ENCODE measurements at places on chromosomes 6 and 20. TPM values are rescaled to one million over a fixed set of nuclear protein-coding genes. Genes with fewer than 3 reads are reported as not detected.
A peak's percentile ranks its signal among the peaks of the same experiment; 100 is the strongest.

DNA sequence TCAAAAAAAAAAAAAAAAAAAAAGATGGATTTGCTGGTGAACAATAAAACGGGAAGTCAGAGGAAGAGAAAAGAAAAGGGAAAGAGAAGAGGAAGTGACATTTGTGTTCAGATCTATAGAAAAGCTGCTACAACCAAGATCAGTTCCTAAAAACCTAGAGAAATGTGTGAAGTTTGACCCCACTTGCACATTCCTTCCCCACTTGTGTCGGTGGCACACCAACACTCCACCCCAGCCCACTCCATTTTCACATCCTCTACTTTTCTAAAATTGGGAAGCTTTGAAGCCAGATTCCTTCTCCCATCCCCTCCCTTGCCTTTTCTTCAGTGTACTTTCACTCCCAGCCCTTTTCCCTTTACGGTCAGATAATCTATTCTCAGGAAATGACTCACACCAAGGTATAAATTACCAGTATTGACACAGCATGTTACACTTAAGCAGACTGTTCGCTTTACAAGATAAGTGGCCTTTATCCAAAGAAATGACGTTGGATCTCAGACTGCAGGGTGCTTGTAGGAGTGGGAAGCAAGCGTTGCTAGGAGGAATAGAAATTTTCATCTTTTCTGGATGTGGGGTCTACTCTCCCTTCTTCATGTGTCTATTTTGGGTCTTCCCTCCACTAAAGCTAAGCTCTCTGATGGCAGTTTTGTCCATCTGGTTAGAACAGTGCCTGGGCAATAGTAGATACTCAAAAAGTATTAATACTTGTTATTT lies 92.5 kb upstream of the ADGRF1 start:
- DNase-seq: peak; percentile 96

GRCh38 chr20:32278199-32278643 lies 770 bp downstream of the KIF3B start:
- peak; percentile 17 for DNase-seq

- DNase-seq: peak; percentile 65
These were observed 37.2 kb upstream of the TAF8 start for GRCh38 chr6:42013134-42013516.

DNA sequence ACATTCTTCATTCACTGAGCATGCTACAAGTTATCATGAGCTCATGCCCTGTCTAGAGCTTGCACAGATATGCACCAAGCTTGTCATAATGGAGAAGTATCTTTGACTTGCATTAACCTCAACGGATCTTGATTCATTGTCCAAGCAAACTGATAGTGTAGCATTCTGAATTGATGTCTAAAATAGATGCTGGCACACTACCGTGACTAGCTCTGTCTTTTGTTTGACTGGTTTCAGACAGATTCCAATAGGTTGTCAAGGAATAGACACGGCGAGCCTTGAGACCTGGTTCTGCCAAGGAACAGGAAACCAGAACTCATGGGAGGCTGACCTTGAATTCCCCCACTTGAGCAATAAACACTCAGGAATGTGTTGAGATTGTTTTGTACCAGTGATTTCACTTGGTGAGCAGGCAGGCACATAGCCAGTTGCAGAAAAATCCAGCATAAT lies 1153.1 kb upstream of the GJE1 start:
- DNase-seq: peak; percentile 89

- DNase-seq: peak; percentile 45
These were observed 12.2 kb upstream of the RSPH3 start for GRCh38 chr6:159012201-159012600.

Gene HLA-DOB
- 0.36 TPM for total RNA-seq

Gene OTOR
- total RNA-seq: not detected

Gene RAB32
- total RNA-seq: 108 TPM

Gene B3GAT2
- not detected for total RNA-seq

Gene MEI4
- not detected for total RNA-seq

Gene SASH1
- total RNA-seq: 16.5 TPM
